Activated B cell treated with CpG ODN at 0.5 μM for 24 hours (primary cell): ENCODE measurements at places on chromosomes 6 and 20. TPM values are rescaled to one million over a fixed set of nuclear protein-coding genes. Genes with fewer than 3 reads are reported as not detected.

DNA sequence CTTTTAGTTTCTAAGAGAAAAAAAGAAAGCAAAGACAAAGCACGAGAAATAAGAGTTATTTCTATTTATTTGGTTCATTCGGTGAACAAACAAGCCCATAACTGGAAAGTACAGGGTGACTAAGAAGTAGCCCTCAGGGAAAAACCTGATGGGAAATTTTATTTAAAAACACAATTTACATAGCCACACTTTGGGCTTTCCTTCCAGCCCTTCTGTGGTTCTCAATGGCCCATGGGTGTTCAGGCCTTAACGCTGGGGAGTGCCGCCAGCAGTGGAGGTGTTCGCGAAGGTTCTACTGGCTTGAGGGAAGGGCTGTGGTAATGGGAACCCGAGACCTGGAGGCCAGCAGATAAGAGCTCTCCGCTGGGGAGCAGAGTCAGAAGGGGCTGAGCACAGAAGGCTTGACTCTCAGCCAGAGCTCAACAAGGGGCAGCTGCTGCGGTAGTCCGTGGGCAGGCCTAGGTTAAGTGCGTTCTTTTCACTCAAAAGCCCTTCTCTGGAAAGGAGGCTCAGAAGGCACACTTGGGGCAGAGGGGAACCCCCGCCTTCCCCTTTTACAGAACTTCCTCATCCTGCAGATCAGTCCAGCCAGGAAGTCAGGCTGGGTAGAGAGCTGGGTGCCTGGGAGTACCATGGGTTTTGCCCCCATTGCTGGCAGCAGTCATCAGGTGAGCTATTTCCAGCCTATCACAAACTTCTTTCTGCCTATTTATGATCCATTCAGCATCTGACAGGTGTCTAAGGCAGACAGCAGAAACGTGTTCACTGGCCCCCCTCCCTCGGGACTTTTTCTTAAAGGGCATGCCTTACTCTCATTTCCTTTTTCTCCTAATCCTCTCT is 8.8 kb upstream of the CD83 start:
- peak overlapping the region; percentile 97 for H3K27ac ChIP-seq
- DNase-seq = peak; percentile 69
- H3K27me3 ChIP-seq = no peaks in the 10 kb centered on the region
- H3K36me3 ChIP-seq = peaks cover 6% of the 10 kb centered on the region

The ANGPT4 gene
- not detected in 2 replicates for total RNA-seq

DNA sequence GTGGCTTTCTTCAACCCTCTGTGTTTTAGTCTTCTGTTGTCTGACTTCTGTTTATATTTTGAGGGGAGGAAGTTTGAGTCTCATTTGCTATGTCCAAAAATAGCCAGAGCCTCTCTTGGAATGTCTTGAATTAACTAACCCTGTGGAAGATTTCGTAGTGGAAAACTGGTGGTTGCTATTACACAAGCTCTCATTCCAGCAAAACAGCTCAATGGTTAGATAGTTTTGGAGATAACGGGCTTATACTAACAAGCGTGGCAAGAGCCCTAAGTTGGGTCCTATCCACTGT is 1.6 kb downstream of the CCN2 start:
- peaks cover 18% of the 10 kb centered on the region for H3K4me1 ChIP-seq
- H3K27ac ChIP-seq = no peak overlapping the region
- no peaks in the 10 kb centered on the region for H3K36me3 ChIP-seq
- peaks cover 33% of the 10 kb centered on the region for H3K27me3 ChIP-seq

GRCh38 chr6:62445521-62445920 is 159.5 kb upstream of the KHDRBS2 start:
- peaks cover 16% of the 10 kb centered on the region for H3K4me1 ChIP-seq
- H3K36me3 ChIP-seq = no peaks in the 10 kb centered on the region
- no peaks in the 10 kb centered on the region for H3K27me3 ChIP-seq
- DNase-seq = no peak
- H3K27ac ChIP-seq = no peak overlapping the region

The BTN1A1 gene
- 0.18 and 0.46 TPM in 2 replicates for total RNA-seq

DNA sequence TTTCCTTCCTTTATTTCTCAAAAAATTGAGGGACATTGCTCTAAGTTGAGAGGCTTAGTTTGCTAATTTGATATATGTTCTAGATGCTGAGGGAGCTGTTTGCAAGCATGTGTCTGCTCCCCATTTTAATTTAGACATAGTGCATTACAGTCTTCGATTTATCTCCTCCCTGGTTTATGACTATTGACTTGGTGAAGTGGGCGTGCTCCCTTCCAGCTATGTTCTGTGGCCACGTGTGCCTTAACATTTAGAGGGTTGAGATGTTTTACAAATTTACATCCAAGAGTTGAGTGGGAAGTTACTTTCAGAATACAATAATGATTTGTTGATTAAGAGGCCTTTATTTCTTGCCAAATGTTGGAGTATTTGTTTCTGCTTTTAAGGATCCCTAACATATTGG is 48.2 kb downstream of the KLHL32 start:
- H3K4me1 ChIP-seq = no peaks in the 10 kb centered on the region
- no peak for DNase-seq
- no peaks in the 10 kb centered on the region for H3K36me3 ChIP-seq
- H3K4me3 ChIP-seq = no peak overlapping the region
- H3K27me3 ChIP-seq = no peaks in the 10 kb centered on the region

GRCh38 chr20:48736231-48736630 is 91.6 kb downstream of the PREX1 start:
- peaks cover 56% of the 10 kb centered on the region for H3K4me1 ChIP-seq
- peak overlapping the region; percentile 2 for H3K27ac ChIP-seq
- no peaks in the 10 kb centered on the region for H3K27me3 ChIP-seq

DNA sequence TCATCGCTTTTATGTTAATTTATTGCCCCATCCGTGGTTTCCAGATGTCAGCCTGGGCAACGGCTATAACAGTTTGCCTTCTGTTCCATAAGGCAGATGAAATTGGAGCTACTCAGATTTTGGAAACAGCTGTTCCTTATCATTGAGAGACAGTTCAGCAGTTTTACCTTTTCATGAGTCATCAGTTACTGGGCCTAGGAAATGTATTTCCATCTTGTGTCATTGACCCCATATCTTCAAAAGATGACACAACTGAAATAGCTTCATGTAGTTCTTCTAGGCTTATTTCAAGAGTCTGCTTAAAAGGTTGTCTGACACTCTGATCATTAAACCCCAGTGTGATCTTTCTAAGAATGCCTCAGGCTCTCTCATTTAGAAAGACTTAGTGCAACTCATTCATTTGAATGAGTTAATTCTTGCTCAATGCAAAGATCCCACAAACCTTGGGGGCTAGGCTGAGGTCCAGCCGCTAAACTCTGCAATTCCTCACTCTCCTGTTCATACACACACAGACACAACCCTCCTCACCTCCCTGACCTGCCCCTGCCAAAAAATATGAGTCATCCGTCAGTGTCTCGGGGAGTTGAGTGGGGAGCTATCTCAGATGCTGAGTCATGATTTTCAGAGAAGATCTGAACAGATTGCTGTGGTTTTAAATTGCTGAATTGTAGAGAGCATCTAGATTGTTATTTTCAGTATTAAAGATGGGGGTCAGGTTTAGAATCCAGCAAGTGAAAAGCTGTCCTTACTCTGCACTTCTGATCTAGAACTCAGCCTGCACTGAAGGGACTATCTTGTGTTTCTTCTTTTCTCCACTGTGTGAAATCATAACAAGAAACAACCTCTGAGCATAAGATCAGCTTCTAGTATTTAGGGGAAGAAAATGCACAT is 61.8 kb downstream of the RPP40 start:
- H3K27ac ChIP-seq = no peak overlapping the region
- H3K36me3 ChIP-seq = peaks cover 77% of the 10 kb centered on the region
- H3K4me3 ChIP-seq = no peak overlapping the region
- H3K4me1 ChIP-seq = peaks cover 3% of the 10 kb centered on the region

GRCh38 chr6:141965016-141965545 is 167.6 kb upstream of the GJE1 start:
- H3K4me3 ChIP-seq = no peak overlapping the region
- H3K27ac ChIP-seq = no peak overlapping the region
- no peak for DNase-seq
- H3K4me1 ChIP-seq = no peaks in the 10 kb centered on the region
- no peaks in the 10 kb centered on the region for H3K36me3 ChIP-seq
- H3K27me3 ChIP-seq = no peaks in the 10 kb centered on the region

The SAMD5 gene
- total RNA-seq = not detected in 2 replicates

The ZNF334 gene
- 0.27 and 0.39 TPM in 2 replicates for total RNA-seq

- no peaks in the 10 kb centered on the region for H3K36me3 ChIP-seq
- H3K4me1 ChIP-seq = peaks cover 4% of the 10 kb centered on the region
- H3K27ac ChIP-seq = no peak overlapping the region
- DNase-seq = no peak
- peaks cover 26% of the 10 kb centered on the region for H3K27me3 ChIP-seq
Observed at GRCh38 chr6:30397697-30398096, 52.7 kb downstream of the RPP21 start.

- H3K36me3 ChIP-seq = no peaks in the 10 kb centered on the region
- H3K27me3 ChIP-seq = peaks cover 16% of the 10 kb centered on the region
- H3K4me1 ChIP-seq = no peaks in the 10 kb centered on the region
- no peak overlapping the region for H3K4me3 ChIP-seq
- no peak for DNase-seq
- no peak overlapping the region for H3K27ac ChIP-seq
Observed at GRCh38 chr20:6185268-6185667, 62.4 kb upstream of the FERMT1 start.

DNA sequence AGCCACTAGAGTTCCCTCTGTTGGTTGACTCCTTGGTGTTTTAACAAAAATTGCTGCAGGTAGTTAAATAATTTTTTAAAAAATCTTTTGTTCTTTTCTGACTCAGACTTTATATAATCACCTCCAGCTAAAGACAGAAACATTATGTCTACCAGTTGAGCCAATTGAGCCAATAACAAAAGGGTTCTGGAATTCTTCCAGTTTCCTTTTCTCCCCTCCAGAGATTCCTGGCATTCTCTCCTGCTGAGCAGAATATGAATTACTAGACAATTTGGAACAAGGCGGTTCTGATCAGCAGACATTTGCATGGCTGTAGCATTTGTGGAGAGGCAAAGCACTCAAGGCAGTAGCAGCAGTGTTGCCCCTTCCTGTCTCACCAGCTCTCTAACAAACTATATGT is 144.0 kb upstream of the SLC35B3 start:
- H3K27ac ChIP-seq = no peak overlapping the region
- H3K36me3 ChIP-seq = no peaks in the 10 kb centered on the region
- no peak for DNase-seq
- H3K27me3 ChIP-seq = no peaks in the 10 kb centered on the region
- no peak overlapping the region for H3K4me3 ChIP-seq

The SIRPD gene
- total RNA-seq = 0.37 TPM in 1 of 2 replicates, not detected in the other

The LST1 gene
- total RNA-seq = 7.8 and 8.4 TPM in 2 replicates

DNA sequence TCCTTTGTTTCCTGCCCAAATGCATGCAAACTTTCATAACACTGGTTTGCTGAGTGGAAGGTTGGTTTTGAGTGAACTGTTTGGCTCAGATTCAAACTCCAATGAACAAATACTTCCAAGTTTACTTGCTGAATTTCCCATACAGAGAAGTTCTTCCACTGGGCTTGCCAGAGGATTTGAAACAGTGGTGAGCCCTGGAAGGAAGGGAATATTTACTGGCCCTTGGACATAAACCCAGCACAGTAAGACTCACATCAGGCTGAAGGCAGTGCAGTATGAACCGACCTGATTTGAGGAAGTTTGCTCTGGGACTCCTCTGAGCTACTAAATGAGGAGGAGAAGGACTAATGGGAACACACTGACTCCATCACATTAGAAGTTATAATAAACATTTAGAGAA is 3.8 kb downstream of the TRAF3IP2 start:
- H3K4me1 ChIP-seq = peaks cover 56% of the 10 kb centered on the region
- H3K27ac ChIP-seq = peak overlapping the region; percentile 2
- peaks cover 11% of the 10 kb centered on the region for H3K36me3 ChIP-seq
- no peak overlapping the region for H3K4me3 ChIP-seq

The TMEM217 gene
- 0.54 and 1.0 TPM in 2 replicates for total RNA-seq

DNA sequence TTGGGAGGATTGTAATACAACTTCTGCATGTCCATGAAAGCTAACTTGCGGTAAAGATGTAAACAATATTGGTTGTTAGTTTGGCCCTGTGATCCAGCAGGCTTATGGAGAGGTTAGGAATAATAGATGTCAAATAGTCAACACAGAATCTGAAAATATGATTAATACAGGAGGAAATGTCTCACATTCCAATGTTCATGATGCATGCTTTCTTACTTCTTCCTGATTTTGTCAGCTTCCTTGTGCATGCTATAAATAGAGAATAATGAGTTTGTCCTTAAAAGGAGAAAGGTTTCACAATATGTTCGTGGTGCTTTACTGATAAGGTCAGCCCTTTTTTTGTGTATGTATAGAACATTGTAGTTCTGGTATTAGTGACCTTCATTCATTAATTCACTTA is 136.7 kb downstream of the MMUT start:
- H3K27me3 ChIP-seq = no peaks in the 10 kb centered on the region
- no peak overlapping the region for H3K4me3 ChIP-seq
- no peak overlapping the region for H3K27ac ChIP-seq
- H3K4me1 ChIP-seq = no peaks in the 10 kb centered on the region
- no peaks in the 10 kb centered on the region for H3K36me3 ChIP-seq

The LY6G5B gene
- 23.2 and 33.1 TPM in 2 replicates for total RNA-seq
